Right atrium auricular region (tissue), 2 donors: ENCODE measurements at places on chromosomes 1 and 21. TPM values are rescaled to one million over a fixed set of nuclear protein-coding genes. Genes with fewer than 3 reads are reported as not detected.

DNA sequence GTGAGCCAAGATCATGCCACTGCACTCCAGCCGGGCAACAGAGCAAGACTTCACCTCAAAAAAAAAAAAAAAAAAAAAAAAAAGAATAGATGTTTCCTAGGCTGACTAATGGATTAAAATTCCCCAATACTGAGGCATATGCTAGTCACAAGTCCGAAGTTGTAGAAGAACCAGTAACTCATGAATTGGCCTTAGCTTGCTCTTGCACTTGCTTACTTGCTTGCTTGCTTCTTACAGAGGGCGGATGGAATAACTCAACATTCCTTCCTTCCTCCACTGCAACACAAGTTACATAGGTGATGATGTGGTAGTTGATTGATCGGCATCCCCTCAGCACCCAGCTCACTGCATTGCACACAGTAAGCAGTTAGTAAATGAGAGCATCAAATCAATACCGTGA is 2.8 kb upstream of the TARS2 start:
- no peak for DNase-seq
- H3K27ac ChIP-seq: no peak overlapping the region
- no peak overlapping the region for H3K4me3 ChIP-seq
- H3K27me3 ChIP-seq: no peaks in the 10 kb centered on the region
- H3K4me1 ChIP-seq: peaks cover 10% of the 10 kb centered on the region

- no peak overlapping the region for H3K4me3 ChIP-seq
- DNase-seq: no peak
- H3K27me3 ChIP-seq: no peaks in the 10 kb centered on the region
- H3K27ac ChIP-seq: no peak overlapping the region
- no peaks in the 10 kb centered on the region for H3K4me1 ChIP-seq
- no peaks in the 10 kb centered on the region for H3K36me3 ChIP-seq
These were observed 1.5 kb upstream of the TTC24 start for GRCh38 chr1:156578055-156578454.

DNA sequence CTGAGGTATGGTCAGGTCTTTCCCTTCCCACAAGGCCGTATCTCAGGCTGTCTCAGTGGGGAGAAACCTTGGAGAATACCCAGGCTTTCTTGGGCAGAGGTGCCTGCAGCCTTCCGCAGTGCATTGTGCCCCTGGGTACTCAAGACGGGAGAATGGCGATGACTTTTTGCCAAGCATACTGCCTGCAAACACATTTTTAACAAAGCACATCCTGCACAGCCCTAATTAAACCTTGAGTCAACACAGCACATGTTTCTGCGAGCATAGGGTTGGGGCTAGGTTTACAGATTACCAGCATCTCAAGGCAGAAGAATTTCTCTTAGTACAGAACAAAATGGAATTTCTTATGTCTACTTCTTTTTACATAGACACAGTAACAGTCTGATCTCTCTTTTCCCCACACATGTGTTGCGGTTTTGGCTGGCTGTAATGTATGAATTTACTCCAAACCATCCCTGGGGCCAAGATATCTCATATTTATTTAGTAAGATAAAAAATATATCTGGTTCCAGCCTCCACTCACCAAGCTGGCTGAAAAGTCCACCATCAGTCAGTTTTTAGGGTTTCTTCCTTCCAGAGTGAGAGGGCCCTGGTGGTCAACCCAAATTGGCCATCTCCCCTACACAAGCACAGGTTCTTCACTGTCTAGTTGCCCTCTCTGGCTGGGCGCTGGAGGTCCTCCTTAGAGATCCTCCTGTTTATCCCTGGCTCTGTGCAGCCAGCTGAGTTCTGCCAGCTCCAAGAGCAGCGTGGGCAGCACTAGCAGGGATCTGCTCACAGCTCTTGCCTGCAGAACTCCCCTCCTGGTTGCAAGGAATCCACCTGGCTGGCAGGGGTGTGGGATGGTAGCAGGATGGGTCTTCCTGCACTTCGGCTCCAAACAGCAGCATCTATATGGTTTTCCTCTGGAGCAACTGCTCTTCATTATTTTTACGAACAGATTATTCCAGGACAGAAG is 2.6 kb downstream of the FAAH start:
- no peak for DNase-seq
- H3K27me3 ChIP-seq: no peaks in the 10 kb centered on the region
- no peak overlapping the region for H3K4me3 ChIP-seq
- no peaks in the 10 kb centered on the region for H3K36me3 ChIP-seq
- no peak overlapping the region for H3K27ac ChIP-seq

DNA sequence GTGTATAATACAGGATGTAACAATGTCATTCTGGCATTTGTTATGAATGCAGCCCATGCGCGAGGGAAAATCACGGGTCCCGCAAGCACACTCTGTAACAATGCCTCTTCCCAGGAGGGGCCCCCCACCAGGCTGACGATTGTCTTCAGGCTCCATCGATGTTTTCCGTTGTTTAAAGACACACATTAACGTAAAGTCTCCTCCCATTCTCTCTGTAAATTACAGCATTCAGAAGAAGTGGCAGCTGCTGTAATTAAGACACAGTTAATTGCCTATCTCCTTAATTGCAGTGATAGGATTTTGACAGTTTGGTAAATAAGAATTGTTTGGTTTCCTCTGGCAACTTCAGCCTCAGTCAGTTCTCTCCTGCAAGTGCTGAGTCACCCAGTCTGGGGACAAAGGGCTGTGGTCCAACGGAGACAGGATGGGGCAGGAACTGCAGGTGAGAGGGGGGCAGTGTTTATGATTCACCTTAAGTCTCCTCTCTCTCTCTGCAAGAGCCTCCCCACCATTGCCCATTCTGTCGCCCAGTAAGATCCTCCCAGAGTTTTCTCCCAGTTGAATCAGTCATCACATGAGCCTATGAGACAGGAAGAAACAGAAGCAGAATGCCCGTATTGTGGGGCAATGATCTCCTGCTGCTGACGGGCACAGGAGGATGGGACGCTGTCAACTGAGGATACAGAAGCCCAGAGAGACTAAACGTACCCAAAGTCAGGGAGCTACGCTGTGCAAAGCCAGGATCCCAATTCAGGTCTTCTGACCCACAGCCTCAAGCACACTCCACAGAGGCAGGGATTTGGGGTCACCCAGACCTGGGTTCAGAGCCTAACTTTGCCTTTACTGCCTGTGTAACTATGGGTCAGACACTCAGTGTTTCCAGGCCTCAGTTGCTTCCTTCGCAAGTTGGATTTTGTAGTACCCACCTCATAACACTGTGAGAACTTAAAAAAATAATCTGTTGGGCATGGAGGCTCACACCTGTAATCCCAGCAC is 110.0 kb downstream of the ADSS2 start:
- no peaks in the 10 kb centered on the region for H3K36me3 ChIP-seq
- H3K4me1 ChIP-seq: no peaks in the 10 kb centered on the region
- no peak for DNase-seq
- H3K4me3 ChIP-seq: no peak overlapping the region
- H3K27me3 ChIP-seq: no peaks in the 10 kb centered on the region

- H3K27ac ChIP-seq: no peak overlapping the region
- H3K4me1 ChIP-seq: no peaks in the 10 kb centered on the region
- no peak for DNase-seq
- no peaks in the 10 kb centered on the region for H3K36me3 ChIP-seq
- H3K27me3 ChIP-seq: no peaks in the 10 kb centered on the region
These were observed 236.8 kb upstream of the FMN2 start for GRCh38 chr1:239854922-239855321.

DNA sequence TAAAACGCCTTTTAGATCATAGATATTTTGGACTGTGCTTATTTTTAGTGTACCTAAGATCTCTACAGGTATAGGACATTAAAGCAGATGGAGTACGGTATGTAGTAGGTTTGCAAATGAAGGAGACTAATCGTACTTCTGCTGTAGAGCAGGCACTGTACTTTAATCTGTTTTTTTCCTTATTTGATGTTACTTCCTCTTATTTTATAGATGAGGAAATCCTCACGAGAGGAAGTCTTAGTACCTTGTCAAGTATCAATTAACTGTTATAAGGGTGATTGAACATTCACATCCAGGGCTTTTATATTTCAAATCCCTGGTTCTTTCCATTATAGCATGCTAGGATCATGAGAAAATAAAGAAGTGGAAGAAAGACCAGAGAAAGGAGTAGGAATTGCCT is 41.1 kb downstream of the CACHD1 start:
- DNase-seq: no peak
- H3K27ac ChIP-seq: no peak overlapping the region
- no peak overlapping the region for H3K4me3 ChIP-seq
- no peaks in the 10 kb centered on the region for H3K27me3 ChIP-seq
- H3K36me3 ChIP-seq: no peaks in the 10 kb centered on the region
- H3K4me1 ChIP-seq: no peaks in the 10 kb centered on the region

DNA sequence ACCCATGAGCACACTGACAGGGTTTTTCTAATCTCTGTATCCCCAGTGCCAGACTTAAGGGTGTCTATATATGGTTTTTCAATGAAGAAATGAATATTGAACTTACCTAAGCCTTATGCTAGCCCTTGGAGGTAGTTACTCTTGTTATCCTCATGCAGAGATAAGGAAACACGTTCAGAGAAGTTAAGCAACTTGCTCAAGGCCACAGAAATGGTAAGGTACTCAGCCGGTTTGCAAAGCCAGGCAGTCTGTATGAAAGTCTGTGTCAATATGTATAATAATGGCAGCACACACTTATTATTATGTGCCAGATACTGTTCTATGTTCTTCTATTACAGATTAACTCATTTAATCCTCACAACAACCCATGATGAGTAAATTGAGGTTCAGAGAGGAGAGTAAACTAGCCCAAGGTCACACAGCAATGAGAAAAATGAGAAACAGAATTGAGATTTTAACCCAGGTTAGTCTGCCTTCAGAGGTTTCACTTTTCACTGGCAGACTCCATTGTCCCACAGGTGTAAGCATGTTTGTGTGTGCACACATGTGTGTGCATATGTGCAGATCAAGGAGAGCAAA is 54.6 kb upstream of the CSF3R start:
- no peak overlapping the region for H3K4me3 ChIP-seq
- H3K36me3 ChIP-seq: no peaks in the 10 kb centered on the region
- DNase-seq: no peak
- no peaks in the 10 kb centered on the region for H3K4me1 ChIP-seq

DNA sequence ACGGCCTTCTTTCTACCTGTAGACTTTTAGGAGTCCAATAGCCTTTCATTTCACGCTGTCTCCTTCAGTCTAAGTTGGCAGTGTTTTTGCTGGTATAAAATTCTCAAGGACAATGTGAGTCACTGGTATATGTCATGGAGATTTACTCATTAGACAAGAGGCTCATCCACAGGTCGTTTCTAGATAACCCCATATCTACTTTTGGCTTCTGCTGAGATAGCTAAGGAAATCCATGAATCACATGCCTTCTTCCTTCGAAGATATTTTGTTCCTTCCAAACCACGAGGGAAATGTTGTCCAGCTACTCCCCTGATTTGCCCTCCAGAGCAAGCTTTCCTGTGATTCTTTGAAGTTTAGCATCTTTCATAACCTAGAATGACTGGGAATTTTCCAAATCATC is 38.5 kb upstream of the KCNK1 start:
- H3K4me3 ChIP-seq: no peak overlapping the region
- no peaks in the 10 kb centered on the region for H3K36me3 ChIP-seq
- H3K4me1 ChIP-seq: no peaks in the 10 kb centered on the region
- no peaks in the 10 kb centered on the region for H3K27me3 ChIP-seq

HAO2 gene
- not detected for total RNA-seq

FAM72D gene
- total RNA-seq: not detected

RAB13 gene
- 34.8 TPM for total RNA-seq

ACOT11 gene
- total RNA-seq: 9.1 TPM

CAPN2 gene
- total RNA-seq: 61.4 TPM

ZFP69B gene
- total RNA-seq: 0.52 TPM
